ENCODE measurements at places on chromosomes 12 and 14. TPM values are rescaled to one million over a fixed set of nuclear protein-coding genes. Genes with fewer than 3 reads are reported as not detected.

SIVA1 gene
- total RNA-seq: 514 TPM

GRCh38 chr12:53201177-53201541, 5.9 kb downstream of the ITGB7 start:
- no peak for DNase-seq
- no peaks in the 10 kb centered on the region for H3K4me1 ChIP-seq
- no peaks in the 10 kb centered on the region for H3K36me3 ChIP-seq
- no peak overlapping the region for H3K4me3 ChIP-seq
- H3K27ac ChIP-seq: no peak overlapping the region
- no peaks in the 10 kb centered on the region for H3K27me3 ChIP-seq

RFLNA gene
- total RNA-seq: 5.4 TPM

DNA sequence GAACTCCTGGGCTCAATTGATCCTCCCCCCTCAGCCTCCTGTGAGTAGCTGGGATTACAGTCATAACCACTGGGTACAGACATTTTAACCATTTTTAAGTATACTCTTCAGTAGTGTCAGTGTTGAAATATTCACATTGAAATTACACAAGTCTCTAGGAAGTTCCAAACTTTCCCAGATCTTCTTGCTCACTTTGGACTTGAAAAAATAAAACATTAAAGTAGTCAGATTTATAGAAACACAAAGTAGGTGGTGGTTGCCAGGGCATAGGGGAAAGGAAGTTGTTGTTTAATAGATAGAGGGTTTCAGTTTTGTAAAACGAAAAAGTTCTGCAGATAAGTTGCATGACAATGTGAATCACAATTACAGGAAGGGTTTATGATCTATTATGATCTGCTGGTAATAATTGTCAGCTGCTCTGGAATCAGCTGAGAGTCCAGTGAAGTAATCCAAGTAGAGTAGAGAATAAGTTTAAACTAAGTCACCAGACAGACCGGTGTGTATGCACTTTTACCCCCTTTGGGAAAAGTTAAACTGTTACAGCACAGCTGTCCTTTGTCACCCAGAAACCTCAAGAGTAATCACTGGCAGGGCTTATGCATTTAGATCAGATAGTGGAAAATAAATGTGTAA, 27.4 kb downstream of the PCNX1 start:
- H3K4me1 ChIP-seq: no peaks in the 10 kb centered on the region
- H3K36me3 ChIP-seq: no peaks in the 10 kb centered on the region
- H3K27ac ChIP-seq: no peak overlapping the region
- H3K4me3 ChIP-seq: no peak overlapping the region
- no peaks in the 10 kb centered on the region for H3K27me3 ChIP-seq

RAPGEF3 gene
- 28.5 TPM for total RNA-seq

- H3K36me3 ChIP-seq: no peaks in the 10 kb centered on the region
- H3K4me1 ChIP-seq: no peaks in the 10 kb centered on the region
- DNase-seq: no peak
- H3K27me3 ChIP-seq: no peaks in the 10 kb centered on the region
- H3K27ac ChIP-seq: no peak overlapping the region
- H3K4me3 ChIP-seq: no peak overlapping the region
These were observed 63.6 kb upstream of the RESF1 start for GRCh38 chr12:31895449-31896150.

DNA sequence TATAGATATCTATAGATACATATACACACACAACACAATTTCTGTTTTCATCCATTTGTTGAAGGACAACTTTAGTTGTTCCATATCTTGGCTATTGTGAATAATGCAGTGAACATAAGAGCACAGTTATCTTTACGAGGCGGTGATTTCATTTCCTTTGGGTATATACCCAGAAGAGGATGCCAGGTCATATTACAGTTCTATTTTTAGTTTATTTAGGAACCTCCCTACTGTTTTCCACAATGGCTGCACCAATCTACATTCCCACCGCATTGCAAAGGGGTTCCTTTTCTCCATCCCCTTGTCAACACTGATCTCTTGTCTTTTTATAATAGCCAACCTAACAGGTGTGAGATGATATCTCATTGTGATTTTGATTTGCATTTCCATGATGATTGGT, 143.4 kb upstream of the ARHGAP5 start:
- H3K27me3 ChIP-seq: no peaks in the 10 kb centered on the region
- H3K4me3 ChIP-seq: no peak overlapping the region
- DNase-seq: no peak
- H3K36me3 ChIP-seq: no peaks in the 10 kb centered on the region
- no peaks in the 10 kb centered on the region for H3K4me1 ChIP-seq
- no peak overlapping the region for H3K27ac ChIP-seq

ANKLE2 gene
- total RNA-seq: 31.1 TPM

DNA sequence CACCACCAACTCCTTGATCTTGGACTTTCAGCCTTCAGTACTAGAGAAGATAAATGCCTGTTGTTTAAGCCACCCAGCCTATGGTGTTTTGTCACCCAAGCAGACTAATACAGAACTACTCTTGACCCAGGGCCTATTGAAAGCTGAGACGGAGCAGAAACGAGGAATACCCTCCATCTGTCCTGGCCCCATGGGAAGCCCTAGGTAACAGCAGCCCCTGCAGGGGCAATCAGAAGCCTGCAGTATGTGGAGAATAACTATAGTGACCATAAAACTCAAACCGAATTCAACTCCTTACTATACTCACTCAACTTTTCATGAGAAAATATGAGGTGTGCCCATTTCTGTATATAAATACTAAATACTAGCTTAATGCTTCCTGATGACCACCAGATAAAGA, 307.4 kb downstream of the NUAK1 start:
- no peak overlapping the region for H3K4me3 ChIP-seq
- H3K36me3 ChIP-seq: no peaks in the 10 kb centered on the region
- H3K27ac ChIP-seq: no peak overlapping the region
- no peaks in the 10 kb centered on the region for H3K27me3 ChIP-seq

GRCh38 chr12:38144601-38145436, 171.8 kb upstream of the ALG10B start:
- H3K36me3 ChIP-seq: no peaks in the 10 kb centered on the region
- H3K27me3 ChIP-seq: no peaks in the 10 kb centered on the region
- no peaks in the 10 kb centered on the region for H3K4me1 ChIP-seq
- no peak for DNase-seq
- no peak overlapping the region for H3K4me3 ChIP-seq

GRCh38 chr14:49546766-49547165, 39.4 kb downstream of the RPS29 start:
- no peak overlapping the region for H3K4me3 ChIP-seq
- H3K4me1 ChIP-seq: no peaks in the 10 kb centered on the region
- no peaks in the 10 kb centered on the region for H3K36me3 ChIP-seq
- no peak overlapping the region for H3K27ac ChIP-seq

NGB gene
- total RNA-seq: 0.91 TPM

DNA sequence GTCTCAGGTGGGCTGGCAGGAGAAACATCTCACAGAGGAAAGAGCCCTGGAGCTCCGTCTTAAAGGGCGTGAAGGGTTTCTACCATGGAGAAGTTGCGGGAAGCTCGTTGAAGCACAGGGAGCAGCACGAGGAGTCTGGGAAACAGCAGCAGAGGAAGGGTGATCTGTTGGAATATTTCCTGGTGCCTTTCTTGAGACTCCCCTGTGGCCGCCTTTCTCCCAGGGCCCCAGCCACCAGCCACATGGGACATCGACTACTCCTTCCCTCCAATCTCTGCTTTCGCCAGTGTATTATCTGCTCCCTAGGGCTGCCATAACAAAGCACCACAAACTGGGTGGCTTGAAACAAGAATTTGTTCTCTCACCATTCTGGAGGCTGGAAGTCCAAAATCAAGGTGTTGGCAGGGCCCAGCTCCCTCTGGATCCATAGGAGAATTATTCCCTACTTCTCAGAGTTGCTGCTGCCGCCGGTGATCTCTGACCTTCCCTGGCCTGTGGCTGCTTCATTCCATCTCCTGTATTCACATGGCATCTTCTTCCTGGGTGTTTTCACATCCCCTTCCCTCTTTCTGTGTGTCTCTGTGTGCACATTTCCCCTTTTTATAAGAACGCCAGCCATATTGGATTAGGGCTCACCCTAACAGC, 152.8 kb upstream of the GSC start:
- no peak overlapping the region for H3K4me3 ChIP-seq
- H3K27ac ChIP-seq: no peak overlapping the region
- DNase-seq: no peak
- H3K36me3 ChIP-seq: no peaks in the 10 kb centered on the region
- H3K4me1 ChIP-seq: no peaks in the 10 kb centered on the region

DNA sequence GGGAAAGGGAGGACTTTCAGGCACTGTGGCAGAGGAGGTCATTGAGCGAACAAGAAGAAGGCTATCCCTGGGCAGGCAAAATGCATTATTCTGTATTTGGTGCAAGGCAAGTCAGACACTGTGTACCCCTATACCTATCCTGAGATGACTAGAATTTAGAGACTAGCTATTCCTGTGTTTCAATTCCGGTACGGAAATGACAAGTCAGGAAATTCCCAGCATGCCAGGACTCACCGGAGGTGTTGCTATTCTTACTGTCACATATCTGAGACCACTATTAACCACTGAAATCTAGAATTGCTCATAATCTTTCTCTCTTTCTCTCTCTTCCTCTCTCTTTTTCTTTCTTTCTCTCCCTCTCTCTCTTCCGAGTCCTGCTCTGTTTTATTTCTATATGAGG, 297.1 kb downstream of the PDZRN4 start:
- H3K27me3 ChIP-seq: no peaks in the 10 kb centered on the region
- DNase-seq: no peak
- H3K27ac ChIP-seq: no peak overlapping the region
- H3K4me1 ChIP-seq: no peaks in the 10 kb centered on the region
- H3K4me3 ChIP-seq: no peak overlapping the region

GRCh38 chr14:99137001-99137700, 134.8 kb downstream of the BCL11B start:
- H3K4me1 ChIP-seq: no peaks in the 10 kb centered on the region
- DNase-seq: no peak
- no peak overlapping the region for H3K4me3 ChIP-seq
- no peaks in the 10 kb centered on the region for H3K27me3 ChIP-seq
- H3K36me3 ChIP-seq: no peaks in the 10 kb centered on the region
- no peak overlapping the region for H3K27ac ChIP-seq

DNA sequence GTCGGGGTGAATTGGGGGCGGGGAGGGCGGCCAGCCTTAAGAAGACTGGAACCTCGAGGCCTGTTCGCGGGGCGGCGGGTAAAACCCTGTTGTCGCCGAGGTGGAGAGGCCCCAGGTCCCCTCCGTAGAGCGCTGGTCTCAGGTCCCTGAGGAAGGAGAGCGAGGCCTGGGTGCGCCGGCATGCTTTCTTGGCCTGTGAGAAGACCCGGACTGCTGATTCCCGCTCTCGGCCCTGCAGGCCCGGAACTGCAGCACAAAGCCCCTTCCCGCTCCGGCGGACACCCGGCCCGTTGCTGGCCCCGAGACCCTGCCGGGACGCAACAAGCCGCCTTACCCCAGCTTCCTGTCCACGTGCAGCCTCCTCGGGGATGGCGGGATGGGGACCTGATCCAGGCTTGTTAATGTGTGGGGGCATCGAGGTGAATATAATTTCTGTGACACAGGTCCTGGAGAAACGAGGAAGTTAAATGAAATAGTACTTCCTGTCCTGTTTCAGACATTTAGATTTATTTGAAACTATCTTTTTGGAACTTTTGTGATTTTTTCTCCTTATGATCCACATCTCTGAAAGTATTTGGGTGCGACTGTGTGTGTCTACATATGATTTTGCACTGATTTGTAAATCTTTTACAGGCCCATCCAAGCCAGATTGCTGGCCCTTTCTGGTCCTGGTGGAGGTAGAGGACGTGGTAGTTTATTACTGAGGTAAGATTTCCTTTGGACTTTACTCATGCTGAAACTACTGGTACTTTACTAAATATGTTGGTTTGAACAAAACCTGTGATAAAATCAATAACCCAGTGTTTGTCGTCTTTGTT, 600 bp downstream of the PNN start:
- no peak for DNase-seq
- no peaks in the 10 kb centered on the region for H3K4me1 ChIP-seq
- peaks cover 1% of the 10 kb centered on the region for H3K36me3 ChIP-seq
- peak overlapping the region; percentile 88 for H3K27ac ChIP-seq
- no peaks in the 10 kb centered on the region for H3K27me3 ChIP-seq

- no peak overlapping the region for H3K4me3 ChIP-seq
- no peaks in the 10 kb centered on the region for H3K4me1 ChIP-seq
- H3K27me3 ChIP-seq: no peaks in the 10 kb centered on the region
- no peaks in the 10 kb centered on the region for H3K36me3 ChIP-seq
- DNase-seq: no peak
These were observed 55.0 kb upstream of the PSMC1 start for GRCh38 chr14:90201344-90201743.

NRXN3 gene
- total RNA-seq: 6.6 TPM

- DNase-seq: no peak
- H3K27ac ChIP-seq: no peak overlapping the region
- H3K27me3 ChIP-seq: no peaks in the 10 kb centered on the region
These were observed 1.6 kb downstream of the INSM2 start for GRCh38 chr14:35535483-35536112.

DNA sequence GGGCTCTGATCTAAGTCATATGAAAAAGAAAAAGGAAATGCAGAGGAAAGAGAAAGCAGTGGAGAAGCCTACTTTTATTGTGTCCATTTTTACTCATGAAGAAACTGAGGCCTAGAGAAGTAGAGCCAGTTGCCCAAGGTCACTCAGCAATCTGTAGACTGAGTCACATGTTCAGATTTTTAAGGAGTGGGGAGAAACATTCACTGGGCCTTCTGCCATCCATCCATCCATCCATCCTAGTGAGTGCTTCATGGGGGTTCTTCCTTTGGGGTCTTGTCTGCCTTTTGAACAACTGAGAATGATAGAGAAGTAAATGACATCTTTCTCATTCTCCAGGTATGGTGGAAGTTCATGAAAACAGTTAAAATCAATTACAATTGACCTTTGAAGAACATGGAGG, 233.6 kb upstream of the SRRM4 start:
- H3K4me1 ChIP-seq: no peaks in the 10 kb centered on the region
- no peaks in the 10 kb centered on the region for H3K36me3 ChIP-seq
- H3K27ac ChIP-seq: no peak overlapping the region

DNA sequence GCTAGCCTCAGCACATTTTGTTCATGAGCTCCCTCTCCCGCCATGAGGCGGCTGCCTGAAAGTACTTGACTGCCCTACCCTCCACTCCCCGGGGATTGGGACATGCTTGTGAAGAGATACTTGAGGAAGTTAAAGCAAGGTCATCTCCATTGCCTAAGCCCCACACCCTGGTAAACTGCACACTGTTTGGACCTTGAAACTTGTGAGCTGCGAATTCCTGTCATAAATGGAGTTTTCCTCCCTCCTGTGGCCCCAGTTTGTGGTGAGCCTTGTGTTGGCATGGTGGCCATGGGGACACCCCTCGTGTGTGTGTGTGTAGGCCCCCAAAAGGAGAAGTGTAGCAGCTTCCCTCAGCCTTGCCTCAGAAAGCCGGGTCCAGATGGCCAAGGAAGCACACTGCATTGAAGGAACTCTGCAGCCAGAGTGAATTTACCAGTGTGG, 395.5 kb downstream of the ZFP36L1 start:
- no peaks in the 10 kb centered on the region for H3K4me1 ChIP-seq
- no peaks in the 10 kb centered on the region for H3K36me3 ChIP-seq
- H3K27me3 ChIP-seq: no peaks in the 10 kb centered on the region
- H3K4me3 ChIP-seq: no peak overlapping the region
- DNase-seq: no peak
- H3K27ac ChIP-seq: no peak overlapping the region

Data from prostate gland (tissue), 2 donors.